Natural killer cell (primary cell): ENCODE measurements at places on chromosomes 13 and 19. TPM values are rescaled to one million over a fixed set of nuclear protein-coding genes. Genes with fewer than 3 reads are reported as not detected.

The MEIOSIN gene
- not detected for total RNA-seq

The LAIR1 gene
- 156 TPM for total RNA-seq

The NLRP11 gene
- total RNA-seq: not detected

The LYL1 gene
- 6.7 TPM for total RNA-seq

The FAM216B gene
- not detected for total RNA-seq

The CALR3 gene
- total RNA-seq: not detected

The LHB gene
- total RNA-seq: 1.4 TPM

The CACNG7 gene
- total RNA-seq: not detected

The C19orf85 gene
- total RNA-seq: not detected

The ZNF132 gene
- 1.6 TPM for total RNA-seq

The CCDC8 gene
- total RNA-seq: not detected

The CERS4 gene
- 70.8 TPM for total RNA-seq

The GDF15 gene
- not detected for total RNA-seq
